ENCODE measurements at places on chromosomes 16 and 17.

GRCh38 chr17:6523330-6523729 lies 33.0 kb downstream of the PITPNM3 start:
- DNase-seq, result no peak

- peak; percentile 85 for DNase-seq
These were observed 214.6 kb downstream of the MRTFB start for GRCh38 chr16:14285513-14286367.

GRCh38 chr17:6641247-6641863 lies 495 bp downstream of the TXNDC17 start:
- no peak for DNase-seq

DNA sequence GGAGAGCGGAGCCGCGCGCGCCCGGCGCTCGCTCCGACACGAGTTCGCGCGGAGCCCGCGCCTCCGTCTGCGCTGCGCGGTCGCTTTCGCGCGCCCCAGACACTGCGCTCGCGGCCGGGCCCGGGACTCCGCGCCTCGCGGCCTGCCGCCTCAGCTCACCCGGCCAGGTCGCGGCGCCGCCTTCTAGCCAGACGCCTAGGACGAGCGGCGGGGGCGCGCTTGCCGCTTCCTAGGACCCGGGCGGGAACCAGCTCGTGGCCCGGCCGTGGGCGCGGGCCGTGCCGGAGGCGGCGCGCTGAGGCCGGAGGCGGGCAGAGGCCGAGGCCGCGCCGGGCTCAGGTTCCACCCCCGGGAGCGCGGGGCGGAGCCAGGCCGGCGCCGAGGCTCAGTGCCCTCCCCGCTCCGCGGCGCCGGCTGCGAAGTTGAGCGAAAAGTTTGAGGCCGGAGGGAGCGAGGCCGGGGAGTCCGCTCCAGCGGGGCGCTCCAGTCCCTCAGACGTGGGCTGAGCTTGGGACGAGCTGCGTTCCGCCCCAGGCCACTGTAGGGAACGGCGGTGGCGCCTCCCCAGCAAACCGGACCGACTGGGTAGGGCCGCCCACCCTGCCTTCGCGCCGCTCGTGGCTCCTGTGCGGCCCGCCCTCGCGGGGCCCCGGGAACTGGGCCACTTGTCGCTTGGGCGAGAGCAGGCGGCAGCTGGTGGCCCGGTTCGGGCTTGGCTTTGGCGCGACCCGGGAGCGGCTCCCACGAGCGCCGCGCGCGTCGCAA lies at the start of gene SPHK1:
TSS of gene SPHK1 (plus strand) at position 388 of the 765 bp plus-strand sequence. CDS start 1,036 bp downstream, outside the sequence.
- peak; percentile 37 for DNase-seq

GRCh38 chr17:17491546-17491988 lies 4.6 kb downstream of the RASD1 start:
- DNase-seq, result no peak

GRCh38 chr17:67531291-67531690 lies 154.2 kb downstream of the PITPNC1 start:
- DNase-seq, result peak; percentile 45

DNA sequence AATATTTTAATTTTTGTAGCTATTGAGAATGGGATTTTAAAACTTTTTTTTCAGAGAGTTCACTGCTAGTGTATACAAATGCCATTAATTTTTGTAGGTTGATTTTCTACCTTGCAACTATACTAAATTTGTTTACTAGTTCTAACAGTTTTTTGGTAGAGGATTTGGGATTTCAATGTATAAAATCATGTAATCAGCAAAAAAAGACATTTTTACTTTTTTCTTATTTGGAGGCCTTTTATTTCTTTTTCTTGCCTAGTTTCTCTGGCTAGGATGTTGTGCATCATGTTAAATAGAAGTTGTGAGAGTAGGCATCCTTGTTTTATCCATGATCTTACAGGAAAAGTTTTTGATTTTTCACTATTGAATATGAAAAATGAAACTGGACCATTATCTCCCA lies 602.9 kb upstream of the KIF2B start:
- no peak for DNase-seq

- peak; percentile 71 for DNase-seq
These were observed 64.6 kb downstream of the CYTH1 start for GRCh38 chr17:78717431-78717980.

DNA sequence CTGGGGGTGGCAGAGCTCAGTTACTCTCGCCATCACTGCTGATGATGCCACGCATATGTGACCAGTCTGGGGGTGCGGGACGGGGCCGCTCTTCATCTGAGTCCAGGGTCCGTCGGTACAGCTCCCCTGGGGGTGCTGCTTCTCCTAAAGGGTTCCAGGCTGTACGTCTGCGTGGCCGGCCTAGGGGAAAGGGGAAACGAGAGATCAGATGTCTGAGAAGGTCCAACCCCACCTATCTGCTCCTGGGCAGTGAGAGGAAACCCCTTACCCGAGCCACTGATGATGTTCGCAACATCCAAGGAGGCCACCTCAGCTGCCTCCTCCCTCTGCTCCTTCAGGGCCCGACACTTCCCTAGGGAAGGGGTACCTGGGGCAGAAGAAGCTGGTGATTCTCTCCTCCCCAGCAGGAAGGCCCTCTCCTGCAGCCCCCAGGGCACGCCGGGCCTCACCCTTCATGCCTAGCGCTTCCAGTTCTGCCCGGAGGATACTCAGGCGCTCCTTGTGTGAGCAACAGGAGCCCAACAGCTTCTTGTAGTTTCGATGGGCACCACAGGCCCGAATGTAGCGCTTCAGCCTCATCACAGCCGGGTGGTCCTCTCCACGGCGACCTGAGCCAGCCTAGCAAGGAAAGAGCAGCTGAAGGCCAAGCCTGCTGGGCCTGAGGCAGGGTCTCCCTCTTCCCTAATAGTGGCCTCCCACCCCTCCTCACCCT lies 2.1 kb downstream of the HIRIP3 start:
- DNase-seq, result no peak

DNA sequence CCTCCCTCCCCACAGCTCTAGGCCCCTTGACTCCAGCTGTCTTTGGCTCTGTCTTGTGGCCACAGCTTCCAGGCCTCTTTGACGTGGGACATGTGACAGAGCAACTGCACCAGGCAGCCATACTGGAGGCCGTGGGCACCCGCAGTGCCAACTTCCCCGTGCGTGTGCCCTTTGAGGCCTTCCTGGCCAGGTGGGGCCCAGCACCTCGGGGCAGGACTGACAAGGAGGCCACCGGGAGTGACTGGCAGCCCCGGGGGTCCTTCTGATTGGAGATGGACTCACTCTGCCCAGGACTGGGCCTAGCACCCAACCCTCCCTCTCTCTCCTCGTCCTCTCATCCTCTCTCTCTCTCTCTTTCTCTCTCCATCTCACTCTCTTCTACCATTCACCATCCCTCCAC lies 15.5 kb downstream of the MYO15B start:
- no peak for DNase-seq

DNA sequence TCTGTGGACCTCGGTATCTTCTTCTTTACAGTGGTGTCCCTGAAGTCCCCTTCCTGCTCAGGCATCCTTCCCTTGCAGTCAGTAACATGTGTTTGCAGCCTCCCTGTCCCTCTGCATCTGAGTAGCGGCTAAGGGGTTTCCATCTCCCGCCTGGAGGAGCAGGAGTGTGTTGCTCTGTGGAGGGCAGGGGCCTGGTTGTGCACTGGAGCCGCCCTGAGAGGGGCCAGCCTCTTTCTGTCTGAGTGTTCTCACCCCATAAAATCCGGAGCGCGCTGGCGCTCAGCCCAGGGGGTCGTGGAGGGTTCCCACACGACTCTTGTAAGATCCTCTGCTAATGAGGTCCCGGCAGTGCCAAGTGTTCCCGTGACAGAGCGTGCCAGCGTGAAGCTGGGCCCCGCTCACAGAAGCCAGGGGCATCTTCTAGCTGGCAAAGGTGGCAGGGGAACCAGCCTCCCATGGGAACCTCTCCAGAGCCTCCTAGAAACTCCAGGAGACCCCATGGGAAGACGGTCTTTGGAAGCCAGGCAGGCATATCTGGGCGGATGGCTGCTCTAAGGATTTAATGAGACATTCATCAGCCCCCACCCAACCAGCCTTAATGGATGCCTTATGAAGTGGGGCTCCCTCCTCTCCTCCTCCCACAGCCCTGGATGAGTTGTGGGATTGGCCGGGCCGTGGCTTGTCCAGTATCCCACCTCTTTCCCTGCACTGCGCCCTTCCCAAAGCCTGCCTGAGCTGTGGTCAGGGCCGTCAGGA lies 91.4 kb upstream of the GSE1 start:
- DNase-seq, result peak; percentile 25

DNA sequence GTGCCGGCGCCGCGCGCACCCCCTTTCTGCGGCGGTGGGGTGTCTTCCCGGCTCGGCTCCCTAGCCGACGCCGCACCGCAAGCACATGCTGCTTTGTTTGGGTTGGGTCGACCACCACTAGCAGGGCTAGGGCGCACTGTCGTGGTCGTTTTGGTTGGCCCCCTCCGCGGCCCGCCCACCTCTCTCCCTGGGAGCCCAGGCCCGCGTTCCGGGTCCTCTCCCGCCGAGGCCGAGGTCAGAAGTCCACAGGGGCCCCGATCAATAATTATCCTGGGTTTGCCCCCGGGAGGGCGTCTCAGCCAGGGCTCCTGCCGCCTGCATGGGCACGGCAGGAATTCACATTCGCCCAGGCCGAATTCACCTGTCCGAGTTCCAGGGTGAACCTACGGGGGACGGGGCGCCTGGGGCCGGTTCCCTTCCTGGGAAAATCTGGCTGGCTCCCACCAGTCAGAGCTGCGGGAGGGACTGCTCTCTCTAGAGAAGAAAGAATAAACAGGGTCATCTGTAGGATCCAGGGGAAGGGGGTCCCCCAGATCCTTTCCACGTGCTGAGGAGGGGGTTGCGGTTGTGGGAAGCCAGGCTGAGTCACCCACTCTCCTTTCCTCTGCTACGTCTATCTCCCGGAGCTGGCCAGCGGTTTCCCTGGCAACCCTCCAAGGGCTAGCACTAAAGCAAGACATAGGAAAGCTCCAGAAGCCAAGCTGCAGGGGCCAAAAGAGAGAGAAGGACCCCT lies 584 bp upstream of the STAT5B start:
- DNase-seq, result no peak

DNA sequence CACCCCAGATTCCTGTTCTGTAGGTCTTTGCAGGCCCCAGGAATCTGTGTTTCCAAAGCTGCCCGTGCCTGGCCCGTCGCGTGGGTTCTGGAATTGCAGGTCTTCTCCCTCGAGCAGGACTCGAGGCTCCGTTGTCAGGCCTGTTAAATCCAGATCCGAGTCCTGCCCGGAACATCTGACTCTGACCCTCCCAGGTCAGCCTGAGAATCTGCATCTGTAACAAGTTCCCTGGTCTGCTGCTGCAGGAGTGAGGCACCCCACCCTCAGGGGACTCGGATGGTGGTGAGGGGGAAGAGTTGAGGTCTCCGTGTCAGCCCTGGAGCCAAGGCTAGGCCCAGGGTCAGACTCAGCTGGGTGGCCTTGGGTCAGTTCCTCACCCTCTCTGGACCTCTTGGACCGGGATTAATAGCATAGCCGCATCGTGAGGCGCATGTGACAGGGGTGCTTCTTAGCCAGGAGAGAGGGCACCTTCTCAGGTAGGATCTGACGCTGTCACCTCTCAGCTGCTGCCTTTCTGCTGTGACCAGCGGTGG lies 8.8 kb downstream of the SPIRE2 start:
- no peak for DNase-seq

DNA sequence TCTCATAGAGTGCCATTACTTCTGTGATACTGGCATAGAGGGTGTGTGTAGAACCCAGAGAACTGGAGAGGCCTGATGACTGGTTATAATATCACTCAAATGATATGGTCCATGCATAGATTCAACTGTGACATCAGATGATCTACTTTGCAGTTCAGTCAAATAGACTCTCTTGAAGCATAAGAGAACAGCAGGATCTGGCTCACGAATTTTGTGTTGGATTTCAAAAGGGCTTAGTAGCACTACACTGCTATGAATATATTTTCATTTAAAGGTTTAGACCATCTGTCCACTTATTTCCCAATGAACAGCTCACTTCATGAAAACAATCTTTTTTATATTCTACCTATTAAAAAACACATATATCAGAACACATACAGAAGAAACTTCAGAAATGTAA lies 119.7 kb downstream of the KIF2B start:
- no peak for DNase-seq

GRCh38 chr16:19108409-19109287 lies 5.1 kb upstream of the ITPRIPL2 start:
- no peak for DNase-seq

DNA sequence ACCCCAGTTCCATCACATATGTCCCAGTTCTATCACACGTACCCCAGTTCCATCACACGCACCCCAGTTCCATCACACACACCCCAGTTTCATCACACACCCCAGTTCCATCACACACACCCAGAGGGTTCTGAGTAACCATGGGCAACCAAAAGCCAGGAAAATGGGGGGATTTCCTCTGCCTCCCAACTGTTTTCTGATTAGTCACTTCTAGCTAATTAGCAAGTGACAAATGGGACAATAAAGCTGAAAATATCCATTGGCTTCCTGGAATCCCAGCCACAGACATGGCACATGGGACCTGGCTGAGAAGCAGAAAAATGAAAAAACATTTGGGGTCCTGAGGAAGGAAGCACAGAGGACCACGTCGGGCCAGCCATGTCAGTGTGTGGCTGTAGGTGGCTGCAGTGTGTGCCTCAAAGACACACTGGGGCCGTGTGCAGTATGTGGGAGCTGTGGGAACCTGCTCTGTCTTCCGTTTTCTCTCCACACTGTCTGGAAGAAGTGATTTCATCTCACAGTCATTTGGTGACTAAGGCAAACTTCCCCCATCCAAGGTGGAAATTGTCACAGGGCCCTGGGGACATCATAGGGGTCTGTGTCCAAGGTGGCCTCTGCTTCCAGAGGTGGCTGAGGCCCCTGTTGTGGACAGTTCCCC lies 106.7 kb downstream of the CMIP start:
- DNase-seq, result no peak

GRCh38 chr16:79816081-79816497 lies 215.6 kb upstream of the MAF start:
- no peak for DNase-seq

DNA sequence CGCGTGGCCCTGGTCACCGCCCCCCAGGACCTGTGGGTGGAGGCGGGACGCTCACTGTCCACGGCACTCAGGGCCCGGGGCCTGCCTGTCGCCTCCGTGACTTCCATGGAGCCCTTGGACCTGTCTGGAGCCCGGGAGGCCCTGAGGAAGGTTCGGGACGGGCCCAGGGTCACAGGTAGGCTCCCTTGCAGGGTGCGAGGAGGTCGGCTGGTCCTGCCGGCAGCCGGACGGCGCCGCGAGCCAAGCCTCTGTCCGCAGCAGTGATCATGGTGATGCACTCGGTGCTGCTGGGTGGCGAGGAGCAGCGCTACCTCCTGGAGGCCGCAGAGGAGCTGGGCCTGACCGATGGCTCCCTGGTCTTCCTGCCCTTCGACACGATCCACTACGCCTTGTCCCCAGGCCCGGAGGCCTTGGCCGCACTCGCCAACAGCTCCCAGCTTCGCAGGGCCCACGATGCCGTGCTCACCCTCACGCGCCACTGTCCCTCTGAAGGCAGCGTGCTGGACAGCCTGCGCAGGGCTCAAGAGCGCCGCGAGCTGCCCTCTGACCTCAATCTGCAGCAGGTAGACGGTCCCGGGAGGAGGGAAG lies 1.3 kb downstream of the GUCY2D start:
- DNase-seq, result no peak

- no peak for DNase-seq
These were observed 999.7 kb downstream of the CDH11 start for GRCh38 chr16:64122177-64122576.

GRCh38 chr17:44204441-44204882 lies 4.8 kb upstream of the ATXN7L3 start:
- DNase-seq, result no peak

GRCh38 chr16:55052741-55053415 lies 122.2 kb downstream of the IRX5 start:
- no peak for DNase-seq

- DNase-seq, result no peak
These were observed 1.4 kb upstream of the TTLL6 start for GRCh38 chr17:48818361-48818841.
